BJ (cell line): ENCODE measurements at places on chromosomes 2 and 18.

GRCh38 chr2:32712870-32713269 lies 85.0 kb downstream of the TTC27 start:
- DNase-seq, result no peak

GRCh38 chr18:37275237-37275741 lies 290.3 kb downstream of the CELF4 start:
- no peak for DNase-seq

GRCh38 chr2:20093263-20094141 lies 42.1 kb upstream of the LAPTM4A start:
- peak; percentile 26 for DNase-seq

GRCh38 chr18:65422544-65423136 lies 328.2 kb upstream of the CDH7 start:
- DNase-seq, result no peak

DNA sequence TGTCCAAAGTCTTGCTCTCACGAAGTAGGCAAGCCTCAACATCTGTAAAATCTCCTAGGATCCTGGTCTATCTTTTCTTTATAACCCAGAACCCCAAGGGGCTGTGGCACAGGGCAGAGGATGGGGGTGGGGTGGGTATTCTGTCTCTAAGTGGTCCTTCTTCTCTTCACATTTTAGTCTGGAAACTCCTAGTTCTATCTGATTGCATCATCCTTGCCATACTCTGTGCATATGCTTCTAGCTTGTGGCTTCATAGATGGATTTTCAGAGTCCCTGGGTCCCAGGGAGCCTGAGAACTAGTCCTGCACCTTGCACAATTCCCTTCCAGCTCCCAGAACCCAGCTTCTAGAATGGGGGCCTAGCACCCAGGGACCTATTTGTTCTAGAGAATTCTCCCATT lies 52.5 kb downstream of the RNF152 start:
- DNase-seq, result no peak

GRCh38 chr2:127560201-127560930 lies 24.9 kb downstream of the MYO7B start:
- no peak for DNase-seq

GRCh38 chr2:47221946-47222345 lies 66.8 kb upstream of the STPG4 start:
- no peak for DNase-seq

DNA sequence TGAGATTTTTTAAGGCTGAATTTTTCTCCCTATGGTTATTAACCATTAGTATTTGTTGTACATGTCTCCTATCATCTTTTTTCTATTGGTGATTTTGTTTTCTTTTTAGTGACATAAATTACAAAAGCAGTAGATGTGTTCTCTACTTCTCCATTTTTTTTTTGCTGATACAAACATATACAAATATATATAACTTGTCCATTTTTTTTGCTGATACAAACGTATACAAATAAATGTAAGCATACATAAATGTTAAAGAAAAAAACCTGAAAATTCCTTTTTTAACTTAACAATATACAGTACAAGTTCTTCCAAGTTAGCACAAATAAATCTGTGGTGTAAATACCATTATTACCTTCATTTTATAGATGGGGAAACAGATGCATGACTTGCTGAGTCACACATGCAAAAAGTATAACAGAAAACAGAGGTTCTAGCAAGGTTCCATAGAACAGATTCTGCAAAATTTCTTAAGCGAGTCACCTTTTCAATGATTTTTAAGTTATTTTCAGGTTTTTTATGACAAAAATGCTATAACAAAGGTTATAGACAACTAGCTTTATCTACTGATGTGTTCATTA lies 2.1 kb downstream of the MSGN1 start:
- no peak for DNase-seq

DNA sequence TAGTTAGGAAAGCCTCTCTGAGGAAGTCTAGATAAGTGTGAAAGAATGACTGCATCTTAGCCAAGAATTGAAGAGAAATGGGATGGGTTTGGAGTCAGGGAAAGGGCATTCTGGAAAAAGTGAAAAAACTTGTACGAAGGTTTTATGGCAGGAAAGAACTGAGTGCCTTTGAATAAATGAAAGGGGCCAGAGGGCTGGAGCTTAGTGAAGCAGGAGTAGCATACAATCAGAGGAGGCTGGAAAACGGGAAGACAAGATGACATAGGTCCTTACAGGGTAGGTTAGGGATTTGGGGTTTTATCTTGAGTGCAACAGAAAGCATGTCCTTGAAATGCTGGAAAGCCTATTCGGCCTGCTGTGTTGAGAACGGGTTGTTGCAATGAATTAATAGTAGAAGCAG lies 152.6 kb upstream of the RND3 start:
- DNase-seq, result no peak

DNA sequence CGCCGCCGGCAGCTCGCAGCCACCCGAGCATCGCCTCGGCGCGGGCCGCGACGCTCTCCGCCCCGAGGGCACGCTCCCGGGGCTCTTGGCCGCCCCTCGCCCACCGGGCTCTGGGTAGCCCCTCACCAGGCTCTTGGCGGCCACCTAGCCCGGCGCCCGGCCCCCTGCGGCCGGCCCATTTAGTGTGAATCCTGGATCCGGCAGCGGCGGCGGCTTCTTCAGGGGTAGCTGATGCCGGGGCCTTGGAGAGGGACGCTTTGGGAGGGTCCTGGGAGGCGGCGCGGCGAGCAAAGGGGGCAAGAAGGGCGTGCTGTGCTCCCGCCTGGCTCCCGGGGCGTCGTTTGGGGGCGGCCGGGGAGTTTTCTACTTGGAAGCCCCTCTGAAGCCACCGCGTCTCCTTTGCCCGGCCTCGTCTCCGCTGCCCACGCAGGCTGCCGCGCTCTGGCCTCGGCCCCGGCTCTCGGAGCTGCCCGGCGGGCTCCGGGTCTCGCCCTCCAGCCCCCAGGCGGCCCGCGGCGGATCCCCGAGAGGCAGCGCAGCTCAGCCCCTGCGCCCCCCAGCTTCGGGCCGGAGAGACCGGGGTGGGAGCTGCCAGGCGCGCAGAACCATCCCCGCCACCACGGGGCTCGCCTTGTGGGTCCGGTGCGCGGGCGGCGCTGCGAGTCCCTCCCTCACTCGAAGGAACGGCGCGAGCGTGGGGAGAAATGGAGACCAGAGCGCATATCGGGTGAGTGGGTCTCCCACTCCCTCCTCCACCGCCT lies 509 bp downstream of the PIEZO2 start:
- no peak for DNase-seq
